Effector CD8-positive, alpha-beta T cell (primary cell): ENCODE measurements at places on chromosomes 3 and 15.

DNA sequence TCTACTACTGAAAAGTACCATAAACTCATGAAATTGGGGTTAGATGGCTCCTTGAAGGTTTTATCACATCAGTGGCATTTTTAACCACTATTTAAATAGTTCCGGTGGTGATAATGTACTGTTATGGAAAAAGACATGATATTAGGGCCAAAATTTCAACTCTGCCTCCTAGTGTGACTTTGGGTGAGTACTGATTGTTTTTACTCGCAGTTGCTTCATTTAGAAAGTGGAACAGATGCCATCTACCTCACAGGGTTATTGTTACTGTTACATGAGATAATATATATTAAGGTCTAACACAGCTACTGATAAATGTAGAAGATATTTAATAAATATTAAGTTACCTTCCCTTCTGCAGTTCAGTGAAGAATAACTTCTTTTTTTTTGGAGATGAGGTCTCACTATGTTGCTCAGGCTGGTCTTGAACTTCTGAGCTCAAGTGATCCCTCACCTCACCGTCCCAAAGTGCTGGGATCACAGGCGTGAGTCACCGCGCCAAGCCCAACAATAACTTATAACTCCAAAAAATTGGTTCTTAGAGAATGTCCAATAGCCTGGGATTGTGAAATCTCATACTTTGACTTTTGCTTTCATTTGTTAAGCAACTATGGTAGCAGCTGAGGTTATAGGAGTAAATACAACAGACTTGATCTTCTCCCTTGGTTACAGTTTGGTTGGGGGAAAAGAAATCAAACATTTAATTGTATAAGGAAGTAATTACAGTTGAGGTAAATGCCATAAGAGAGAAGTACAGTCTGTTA is 48.3 kb downstream of the MEF2A start:
- DNase-seq = no peak

GRCh38 chr3:34203386-34203785 is 405.0 kb downstream of the PDCD6IP start:
- DNase-seq = no peak

DNA sequence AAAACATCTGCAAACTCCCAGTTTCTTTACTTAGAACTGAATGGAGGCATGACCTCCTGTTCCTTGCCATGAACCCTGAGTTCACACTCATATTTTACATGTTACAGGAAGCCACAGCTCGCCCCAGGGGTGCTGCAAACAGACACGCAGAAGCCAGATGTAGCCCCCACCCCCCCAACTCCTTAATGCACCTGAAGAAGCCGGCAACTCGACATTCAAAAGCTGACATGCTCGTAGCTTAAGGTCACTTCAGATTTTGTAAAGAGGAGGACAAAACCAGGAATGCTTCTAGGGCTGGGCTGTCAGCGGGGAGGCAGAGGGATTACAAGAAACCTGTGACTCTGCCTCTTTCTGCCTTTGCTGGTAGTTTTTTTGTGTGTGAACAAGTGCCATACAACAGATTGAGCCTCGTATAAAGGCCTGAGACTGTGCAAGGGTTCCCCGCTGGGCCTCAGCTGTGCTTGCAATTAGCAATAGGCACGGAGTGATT is 42.0 kb upstream of the FEZF2 start:
- DNase-seq = no peak

DNA sequence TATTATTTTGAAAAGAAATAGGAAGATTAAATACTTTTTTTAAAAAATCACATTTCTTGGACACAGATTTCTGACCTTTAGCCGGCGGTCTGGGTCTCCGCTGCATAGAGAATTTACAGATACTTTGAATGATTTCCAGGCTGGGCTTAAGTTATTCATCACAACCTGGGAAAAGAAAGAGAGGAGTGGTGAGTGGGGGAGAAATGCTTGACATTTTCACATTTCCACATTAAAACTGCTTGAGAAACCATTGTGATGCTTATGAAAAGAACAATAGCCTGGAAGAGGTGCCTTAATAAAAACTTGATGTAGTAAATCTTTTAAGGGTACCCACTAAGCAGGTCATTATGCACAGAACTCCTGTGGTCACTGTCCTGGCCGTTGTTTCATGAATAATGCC is 166.8 kb upstream of the MRPL3 start:
- DNase-seq = no peak

DNA sequence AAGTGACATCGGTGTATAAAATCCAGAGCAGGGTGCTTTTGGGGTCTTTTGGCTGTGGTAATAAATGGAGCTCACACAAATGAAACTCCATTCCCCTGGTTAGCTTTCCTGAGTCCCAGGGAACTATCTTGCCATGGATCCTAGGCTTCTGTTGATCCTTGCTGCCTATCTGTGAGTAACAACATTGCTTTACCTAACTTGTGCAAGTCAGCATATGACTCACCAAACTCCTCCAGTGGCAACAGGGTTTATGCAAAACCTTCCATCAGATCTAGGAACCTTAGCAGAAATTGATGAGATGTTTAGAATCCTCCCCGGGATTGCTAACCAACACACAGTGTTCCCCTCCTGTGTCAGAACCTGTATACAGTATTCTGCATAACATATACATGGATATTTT is 105.4 kb downstream of the SCAPER start:
- no peak for DNase-seq

DNA sequence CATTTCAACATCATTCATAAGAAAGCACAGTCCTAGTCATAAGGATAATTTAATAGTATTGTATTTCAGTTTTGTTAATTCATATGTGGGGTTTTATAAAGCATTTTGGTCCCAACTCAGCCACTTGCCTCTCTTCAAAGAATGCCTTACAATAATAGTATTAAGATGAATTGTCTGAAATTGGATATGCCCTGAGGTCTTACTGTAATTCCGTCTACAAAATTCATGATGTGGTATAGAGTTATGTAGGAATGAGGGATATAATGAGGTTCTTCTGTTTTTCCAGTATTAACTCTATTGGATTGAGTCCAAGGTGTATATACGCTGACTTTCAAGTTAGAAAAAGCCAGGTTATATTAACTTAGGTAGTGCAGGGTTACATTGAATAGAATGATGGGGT is 177.0 kb downstream of the GOLIM4 start:
- DNase-seq = no peak

DNA sequence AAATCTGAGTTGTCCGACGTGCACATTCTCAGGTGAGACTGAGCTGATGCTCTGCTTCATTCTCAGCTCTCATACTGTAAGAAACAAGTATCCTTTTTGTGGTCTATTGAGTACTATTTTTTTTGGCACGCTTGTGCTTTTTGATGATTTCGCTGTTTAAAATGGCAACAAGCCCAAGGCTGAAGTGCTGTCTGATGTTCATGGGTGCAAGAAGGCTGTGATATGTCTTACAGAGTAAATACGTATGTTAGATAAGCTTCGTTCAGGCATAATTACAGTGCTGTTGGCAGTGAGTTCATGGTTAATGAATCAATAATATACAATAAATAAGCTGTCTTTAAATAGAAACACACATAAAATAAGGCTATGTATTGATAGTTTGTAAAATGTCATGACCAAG is 27.2 kb downstream of the AQR start:
- no peak for DNase-seq

GRCh38 chr15:42499858-42500609 is 4.6 kb downstream of the SNAP23 start:
- DNase-seq = no peak

DNA sequence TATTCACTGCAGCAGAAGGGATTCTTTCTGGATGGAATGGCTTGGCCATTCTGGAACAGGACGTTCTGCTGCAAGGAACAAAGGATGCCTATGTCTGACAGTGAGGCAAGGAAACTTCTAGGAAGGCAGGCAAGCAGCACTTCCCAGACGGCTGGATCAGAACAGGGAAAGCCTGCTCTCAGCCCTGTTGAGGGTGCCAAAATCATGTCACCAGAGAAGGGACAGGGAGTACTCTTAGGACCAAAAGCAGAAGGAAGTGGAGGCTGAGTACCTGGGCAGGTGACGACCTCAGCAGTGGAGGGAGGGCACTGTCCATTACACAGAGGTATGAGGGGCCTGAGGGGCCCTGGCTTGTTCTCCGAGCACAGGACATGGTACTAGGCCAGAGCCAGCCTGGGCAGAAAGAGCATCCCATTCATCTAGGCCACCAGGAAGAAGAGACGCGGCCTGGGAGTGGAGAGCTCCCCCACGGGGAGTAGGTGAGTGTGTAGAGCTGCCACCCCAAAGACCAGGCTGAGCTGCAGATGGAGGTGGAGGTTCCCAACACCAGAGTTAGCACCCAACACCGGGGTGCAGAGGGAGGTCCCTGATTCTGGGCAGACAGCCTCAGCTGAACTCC is 9.6 kb downstream of the KLF15 start:
- DNase-seq = no peak

DNA sequence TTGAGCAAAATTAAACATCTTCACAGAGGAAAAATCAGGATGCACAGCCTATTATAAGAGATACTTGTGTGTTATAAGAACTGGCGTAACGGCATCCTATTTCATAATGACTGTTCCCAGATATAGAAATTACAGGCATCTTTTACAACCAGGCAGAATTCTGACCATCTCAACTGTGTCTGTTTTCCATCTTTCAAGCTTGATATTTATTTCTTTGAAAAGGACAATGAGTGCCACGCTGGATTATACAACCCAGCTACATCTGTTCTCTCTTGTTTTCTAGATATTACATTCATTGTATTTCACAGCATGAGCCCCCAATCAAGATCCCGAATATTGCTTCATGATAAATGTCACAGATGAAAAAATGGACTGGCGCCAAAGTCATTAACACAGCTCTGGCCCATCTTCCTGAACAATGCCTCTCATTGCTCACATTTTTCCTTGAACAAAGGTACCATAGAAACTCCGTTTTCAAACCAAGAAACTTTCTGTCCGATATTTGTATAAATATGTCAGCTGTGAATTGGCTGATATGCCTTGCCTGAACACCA is 420.6 kb downstream of the TBL1XR1 start:
- no peak for DNase-seq

DNA sequence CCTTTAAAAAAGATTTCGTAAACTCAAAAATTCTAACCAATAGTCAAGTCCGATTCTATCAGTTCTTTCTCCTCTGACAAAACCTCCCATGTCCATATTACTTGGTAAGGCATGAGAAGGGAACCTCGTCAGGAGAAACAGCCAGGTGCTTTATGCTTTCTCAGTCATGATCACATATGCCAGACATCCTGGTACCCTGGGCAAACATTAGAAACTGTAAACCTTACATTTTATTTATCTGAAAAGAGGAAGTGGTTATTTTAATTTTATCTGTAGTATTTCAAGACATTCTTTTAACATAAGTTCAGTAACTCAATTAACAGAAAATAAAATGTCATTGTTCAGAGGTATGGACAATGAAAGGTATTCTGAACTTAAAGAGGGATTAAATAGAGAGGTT is 474.8 kb upstream of the GBE1 start:
- no peak for DNase-seq

- no peak for DNase-seq
Observed at GRCh38 chr15:50943638-50944037, 35.2 kb downstream of the AP4E1 start.

- no peak for DNase-seq
Observed at GRCh38 chr15:50933341-50933740, 24.9 kb downstream of the AP4E1 start.

- no peak for DNase-seq
Observed at GRCh38 chr3:88025001-88025552, 33.7 kb downstream of the CGGBP1 start.

- no peak for DNase-seq
Observed at GRCh38 chr15:35566991-35567390, 21.0 kb upstream of the DPH6 start.

DNA sequence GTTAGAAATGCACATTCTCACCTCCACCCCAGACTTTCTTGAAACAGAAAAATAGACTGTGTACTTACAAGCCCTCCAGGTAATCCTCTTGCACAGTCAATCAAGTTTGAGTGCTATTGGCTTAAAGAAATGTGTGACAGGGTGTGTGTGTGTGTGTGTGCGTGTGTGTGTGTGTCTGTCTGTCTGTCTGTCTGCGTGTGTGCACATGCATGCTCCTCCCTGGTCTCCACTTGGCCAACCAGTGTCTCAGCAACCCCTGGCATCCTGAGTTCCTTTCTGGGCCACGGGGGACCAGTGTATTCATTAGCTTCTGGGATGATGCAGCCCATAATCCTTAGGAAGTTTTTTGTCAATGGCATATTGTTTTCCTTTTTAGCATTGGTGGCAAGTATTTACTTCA is 128.8 kb upstream of the IL12A start:
- DNase-seq = no peak

- DNase-seq = no peak
Observed at GRCh38 chr3:49867871-49868321, 1.8 kb downstream of the CAMKV start.

GRCh38 chr3:128329491-128330213 is 137.0 kb downstream of the DNAJB8 start:
- no peak for DNase-seq

DNA sequence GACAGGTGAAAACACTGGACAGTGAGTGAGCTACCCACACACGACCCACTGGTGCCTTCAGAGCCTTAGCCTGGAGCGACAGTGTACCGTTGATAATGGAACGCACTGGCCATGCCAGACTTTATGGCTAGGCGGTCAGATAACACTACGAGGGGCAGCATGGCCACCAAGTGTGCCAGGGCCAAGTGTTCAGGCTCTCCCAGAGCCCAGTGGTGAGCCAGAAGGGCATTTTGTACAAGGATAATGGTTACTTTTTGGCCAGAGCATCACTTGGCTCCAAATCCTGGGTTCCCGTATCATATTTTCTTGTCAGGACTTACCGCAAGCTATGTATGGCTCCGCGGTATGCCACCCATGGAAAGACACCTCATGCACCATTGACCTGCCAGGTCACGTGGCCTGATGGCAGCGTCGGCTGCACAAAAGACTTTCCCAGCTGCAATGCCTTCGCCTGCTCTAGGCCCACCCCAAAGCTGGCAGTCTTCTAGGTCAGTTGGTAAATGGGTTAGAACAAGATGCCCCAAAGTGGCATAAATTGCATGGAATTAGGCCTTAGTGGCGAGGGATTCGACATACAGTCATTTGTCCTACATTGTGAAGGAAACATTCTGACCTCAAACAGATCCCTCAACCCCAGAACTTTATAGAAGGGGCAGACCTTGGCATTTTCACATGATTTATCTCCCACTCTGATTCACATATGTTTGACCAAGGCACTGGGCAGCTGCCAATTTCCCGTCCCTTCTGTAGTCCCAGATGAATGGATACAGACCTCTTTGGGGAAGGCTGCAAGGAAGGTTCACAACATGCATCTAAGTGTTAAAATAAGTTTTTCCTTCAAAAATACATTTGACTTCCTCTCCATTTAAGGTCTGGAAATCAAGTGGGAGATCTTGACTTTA is 12.2 kb upstream of the SLC28A1 start:
- no peak for DNase-seq

GRCh38 chr3:41093476-41093875 is 105.8 kb upstream of the CTNNB1 start:
- DNase-seq = no peak

- no peak for DNase-seq
Observed at GRCh38 chr3:186786922-186787321, 3.5 kb downstream of the EIF4A2 start.

DNA sequence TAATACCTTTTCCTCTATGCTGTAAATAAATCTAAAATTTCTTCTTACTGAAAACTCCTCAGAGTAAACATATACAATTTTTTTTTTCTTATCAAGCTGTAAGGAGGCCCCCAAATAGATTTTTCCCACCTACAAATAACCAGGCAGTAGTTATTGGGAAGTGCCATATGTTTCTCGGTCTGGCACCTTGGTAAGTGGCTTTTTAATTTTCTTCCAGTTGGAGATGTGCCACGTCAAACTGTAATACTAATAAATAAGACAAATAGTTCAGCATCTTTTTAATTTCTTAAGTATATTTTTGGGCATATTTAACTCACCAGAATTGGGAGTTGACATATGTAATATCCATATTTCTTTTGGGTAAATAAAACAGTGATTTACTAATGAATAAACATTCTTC is 346.3 kb downstream of the DIPK2A start:
- no peak for DNase-seq
